GM03348 (cell line): ENCODE measurements at places on chromosomes 5 and 9.

GRCh38 chr9:132575005-132575609 lies 7.3 kb upstream of the BARHL1 start:
- DNase-seq = peak; percentile 93

GRCh38 chr9:108900176-108900575 lies 33.7 kb downstream of the ELP1 start:
- no peak for DNase-seq

DNA sequence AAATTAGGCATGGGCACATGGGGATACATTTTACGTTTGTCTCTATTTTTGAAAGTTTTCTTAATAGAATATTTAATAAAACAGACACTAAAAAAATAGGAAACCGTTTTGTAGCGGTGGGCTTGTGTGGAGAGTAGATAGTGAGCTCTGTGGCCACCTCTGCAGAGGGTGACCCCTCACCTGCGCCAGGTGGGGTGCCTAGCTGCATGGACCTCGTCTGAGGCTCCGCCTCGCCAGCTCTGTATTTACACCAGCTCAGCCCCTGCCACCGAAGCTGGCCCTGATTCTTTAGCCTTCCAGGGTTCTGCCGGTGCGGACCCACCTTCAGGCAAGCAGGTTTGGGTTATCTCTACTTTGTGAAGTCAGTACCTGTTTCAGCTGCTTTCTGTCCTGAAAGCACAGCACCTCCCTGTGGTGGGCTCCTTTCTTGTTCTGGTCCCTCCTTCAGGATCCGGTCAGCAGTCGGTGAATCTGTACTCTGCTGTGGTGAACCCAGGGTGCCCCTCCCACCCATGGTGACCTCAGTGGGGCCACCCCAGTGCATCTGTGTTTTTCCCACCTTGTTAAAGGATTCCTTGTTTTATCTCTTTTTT lies 105.2 kb upstream of the CACNA1B start:
- DNase-seq = no peak

- DNase-seq = no peak
These were observed 112.7 kb upstream of the SPRY4 start for GRCh38 chr5:142437563-142437962.

GRCh38 chr5:83590966-83591365 lies 119.4 kb downstream of the VCAN start:
- DNase-seq = no peak
